ENCODE measurements at places on chromosomes 3 and 15. TPM values are rescaled to one million over a fixed set of nuclear protein-coding genes. Genes with fewer than 3 reads are reported as not detected.

Gene NR2E3
- 0.18 TPM for total RNA-seq

Gene VILL
- 0.17 TPM for total RNA-seq

Gene GOLGA8A
- total RNA-seq, result 6.4 TPM

Gene SPRED1
- total RNA-seq, result 9.9 TPM

Gene MRAS
- total RNA-seq, result 11.0 TPM

Gene MYZAP
- 0.51 TPM for total RNA-seq

Gene ZKSCAN7
- total RNA-seq, result not detected

Gene UBA7
- total RNA-seq, result 0.48 TPM

Gene FSD2
- total RNA-seq, result not detected

Gene GPD1L
- 17.1 TPM for total RNA-seq

Gene AADAC
- total RNA-seq, result 20.8 TPM

Gene DUOX1
- not detected for total RNA-seq

Gene NOX5
- total RNA-seq, result 0.38 TPM

Gene FOXL2NB
- 1.4 TPM for total RNA-seq

Gene SEMA5B
- total RNA-seq, result 0.45 TPM

Gene SLC28A1
- total RNA-seq, result not detected

Gene GOLGA8S
- 0.18 TPM for total RNA-seq

Gene ZNF662
- total RNA-seq, result not detected

Gene GOLGA8B
- total RNA-seq, result 17.1 TPM

Gene GOLGA8J
- total RNA-seq, result not detected

Gene SLC12A6
- 5.8 TPM for total RNA-seq

Gene TMEM212
- total RNA-seq, result not detected

Gene IL5RA
- total RNA-seq, result not detected

Gene PIGZ
- 1.2 TPM for total RNA-seq

Gene FAM81A
- total RNA-seq, result 17.3 TPM

Gene CLCN2
- total RNA-seq, result 4.7 TPM

Gene CORO2B
- total RNA-seq, result 3.7 TPM

Gene KIF15
- total RNA-seq, result 8.6 TPM

Gene SPINT1
- total RNA-seq, result 0.85 TPM

Gene FBXL2
- total RNA-seq, result 7.8 TPM

Gene CAMP
- total RNA-seq, result not detected

Gene SHF
- total RNA-seq, result 0.68 TPM

Gene FILIP1L
- total RNA-seq, result 0.08 TPM

Gene C3orf38
- total RNA-seq, result 18.2 TPM

Gene LINGO1
- 8.4 TPM for total RNA-seq

Gene CACNA1D
- total RNA-seq, result 0.98 TPM

Gene TEX55
- total RNA-seq, result not detected

Gene SNTN
- not detected for total RNA-seq

Gene TGM5
- not detected for total RNA-seq

Gene CATSPER2
- total RNA-seq, result 0.36 TPM

Gene CELSR3
- 4.4 TPM for total RNA-seq

Gene FBXW12
- not detected for total RNA-seq

Gene HRG
- not detected for total RNA-seq

Gene FAM107A
- not detected for total RNA-seq

Gene COL6A5
- not detected for total RNA-seq

Data from A549 treated with DMSO at 1 μM for 4 hours (cell line).